HL-60 (cell line): ENCODE measurements at places on chromosomes 6 and 20.

DNA sequence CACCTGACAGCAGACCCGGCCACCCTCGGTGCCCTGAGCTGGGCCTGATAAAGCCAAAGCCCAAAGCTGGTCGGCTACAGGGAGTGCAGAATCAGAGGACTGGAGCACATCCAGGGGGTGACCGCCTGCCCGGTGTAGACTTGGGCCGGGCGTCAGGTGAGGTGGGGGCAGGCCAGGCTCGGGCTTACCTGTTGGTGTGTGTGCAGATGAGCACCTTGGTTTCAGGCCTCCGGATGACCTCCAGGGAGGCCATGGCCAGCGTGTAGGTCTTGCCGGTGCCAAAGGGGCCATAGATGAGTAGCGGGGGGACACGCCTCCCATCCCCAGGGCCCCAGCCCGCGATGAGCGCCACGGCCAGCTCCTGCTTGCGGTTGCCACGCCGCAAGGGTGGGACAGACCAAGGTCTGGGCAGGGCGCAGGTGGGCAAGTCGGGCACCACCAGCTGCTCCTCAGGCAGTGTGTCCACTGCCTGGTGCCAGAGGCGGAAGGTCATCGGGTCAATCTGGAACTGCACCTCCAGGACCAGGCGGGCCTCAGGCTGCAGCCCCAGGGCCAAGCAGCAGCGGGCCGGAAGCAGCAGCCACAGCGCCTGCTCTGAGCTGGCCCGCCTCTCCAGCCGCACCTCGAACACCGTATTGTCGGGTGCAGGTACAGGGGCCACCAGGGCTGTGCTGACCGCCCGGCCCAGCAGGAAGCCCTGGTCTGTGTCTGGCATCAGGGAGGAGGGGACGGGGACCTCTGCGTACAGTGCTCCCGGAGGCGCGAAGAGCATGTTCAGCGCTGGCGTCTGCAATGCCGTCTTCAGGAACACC is 5.7 kb downstream of the HELZ2 start:
- DNase-seq = no peak

DNA sequence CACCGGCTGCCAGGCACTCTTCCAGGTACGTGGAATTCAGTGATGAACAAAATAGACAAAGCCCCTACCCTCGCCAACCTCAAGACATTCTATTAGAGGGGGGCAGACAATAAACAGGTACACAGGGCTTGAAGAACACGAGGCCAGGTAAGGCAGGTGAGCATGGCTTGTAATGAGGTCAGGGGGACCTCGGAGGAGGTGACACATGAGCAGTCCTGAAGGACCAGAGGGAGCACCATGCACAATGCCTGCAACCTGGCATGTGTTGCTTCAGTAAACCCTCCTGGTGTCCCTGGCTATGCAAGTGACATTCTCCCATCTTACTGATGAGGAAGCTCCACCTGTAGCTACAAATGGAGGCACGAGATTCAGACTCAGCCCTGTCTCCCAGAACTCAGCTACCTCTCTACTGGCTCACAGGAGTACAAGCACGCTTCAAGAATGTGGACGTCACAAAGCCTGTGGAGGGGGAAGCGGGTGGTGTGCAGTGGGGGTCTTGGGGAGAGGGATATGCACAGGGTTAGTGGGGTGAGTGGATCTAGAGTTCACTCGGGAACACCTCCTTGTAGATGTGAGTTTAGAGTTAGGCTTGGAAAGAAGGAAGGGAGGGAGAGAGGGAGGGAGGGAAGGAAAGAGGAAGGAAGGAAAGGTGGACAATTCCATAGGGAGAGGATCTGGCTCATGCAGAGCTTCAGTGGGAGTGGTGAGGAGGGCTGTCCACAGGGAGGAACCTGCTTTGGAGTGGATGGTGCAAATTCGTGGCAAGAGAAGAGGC is 7.6 kb upstream of the MAPK13 start:
- DNase-seq = no peak

GRCh38 chr6:117617210-117618035 is 15.1 kb upstream of the GOPC start:
- DNase-seq = no peak

GRCh38 chr6:132058975-132059374 is 107.8 kb upstream of the CCN2 start:
- no peak for DNase-seq

- DNase-seq = no peak
Observed at GRCh38 chr20:40770564-40771307, 81.7 kb upstream of the MAFB start.

DNA sequence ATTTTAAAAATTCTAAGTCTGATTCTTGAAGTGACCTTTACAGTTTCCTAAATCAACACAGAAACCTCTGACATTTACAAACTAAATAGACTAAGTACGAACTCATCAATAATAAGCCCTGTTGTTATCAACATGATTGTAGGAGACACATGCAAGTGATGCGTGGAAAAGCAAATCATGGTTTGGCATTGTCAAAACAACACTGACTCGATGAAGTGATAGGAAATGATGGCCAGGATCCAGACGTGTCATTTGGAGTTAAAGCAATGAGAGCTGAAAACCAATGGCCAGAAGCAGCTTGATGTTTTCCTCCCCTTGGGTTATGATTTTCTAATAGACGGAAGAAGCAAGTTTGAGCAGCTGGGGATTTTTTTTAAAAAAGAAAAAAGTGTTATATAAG is 117.4 kb upstream of the FAM184A start:
- DNase-seq = no peak

DNA sequence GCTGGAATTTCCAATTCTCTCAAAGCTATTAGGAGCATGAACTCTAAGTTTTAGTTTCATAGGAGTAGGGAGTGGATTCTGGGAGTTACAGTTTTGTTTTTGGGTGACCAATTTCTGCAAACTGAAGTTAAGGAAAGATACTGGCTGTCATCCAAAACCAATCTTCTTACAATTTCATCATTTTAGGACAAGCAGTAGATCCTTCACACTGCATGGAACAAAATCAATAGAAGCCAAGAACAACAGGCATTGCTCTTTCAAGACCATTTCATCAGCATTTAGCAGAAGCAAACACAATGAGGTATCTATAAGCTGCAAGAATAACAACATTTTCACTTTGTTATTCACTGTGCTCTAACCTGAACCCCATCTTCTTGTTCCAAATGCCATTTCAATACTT is 173.0 kb downstream of the GMDS start:
- no peak for DNase-seq

DNA sequence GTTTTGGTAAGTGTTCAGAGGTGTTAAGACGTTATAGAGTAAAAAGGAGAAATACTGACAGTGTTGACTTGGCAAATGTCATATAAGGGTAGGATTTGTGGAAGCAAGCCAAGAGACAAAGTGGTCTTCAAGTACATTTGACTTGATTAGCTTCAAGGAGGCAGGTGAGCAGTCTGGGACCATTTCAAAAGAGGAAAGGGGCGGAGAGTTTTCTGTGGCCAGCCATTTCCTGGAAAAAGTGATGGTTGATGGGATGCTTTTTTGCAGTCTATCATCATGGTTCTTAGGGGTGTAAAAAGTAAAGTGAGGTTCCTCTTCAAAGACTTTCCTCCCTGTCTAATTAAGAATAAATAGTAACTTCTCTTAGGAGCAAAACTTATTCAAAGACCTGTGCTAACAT is 28.7 kb downstream of the FKBP1A start:
- DNase-seq = no peak

DNA sequence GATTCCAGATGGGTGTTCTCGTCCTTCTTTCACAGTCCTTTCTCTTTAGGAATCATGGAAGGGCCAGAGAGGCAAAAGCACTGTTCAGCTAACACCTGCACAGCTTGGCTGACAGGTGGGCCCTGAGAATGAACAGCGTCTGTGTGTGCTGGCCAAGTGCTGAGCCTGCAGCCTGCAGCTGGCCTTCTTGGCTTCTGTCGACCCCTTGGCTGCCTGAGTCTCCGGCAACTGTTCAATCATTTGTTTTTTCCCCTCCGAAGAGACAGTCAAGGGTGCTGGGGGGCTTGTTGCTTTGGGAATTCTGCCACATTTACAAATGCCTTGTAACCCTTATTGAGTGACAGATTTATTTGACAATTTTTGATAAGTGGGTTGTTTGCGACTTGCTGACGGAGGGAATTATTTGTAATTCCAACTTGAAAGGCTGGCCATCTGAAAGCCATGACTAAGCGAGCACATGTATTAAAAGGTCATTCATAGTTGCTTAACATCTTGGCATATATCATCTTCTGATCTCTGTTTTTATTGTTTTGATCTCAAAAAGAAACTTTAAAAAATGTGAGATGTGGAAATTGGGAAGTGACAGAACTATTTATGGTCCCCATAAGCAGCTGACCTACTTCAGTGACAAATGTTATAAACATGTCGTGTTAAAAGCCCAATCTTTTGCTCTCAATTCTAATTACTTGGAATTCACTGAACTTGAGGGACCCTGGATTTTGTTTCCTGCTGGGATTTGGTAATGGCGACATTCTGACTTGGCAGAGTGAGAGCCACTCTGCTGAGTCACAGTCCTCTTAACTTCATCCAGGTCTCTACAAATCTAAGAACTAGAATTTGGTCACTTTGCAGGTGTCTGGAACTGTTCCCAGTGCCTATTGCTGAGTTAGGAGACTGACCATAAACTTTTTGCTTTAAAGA is 41.9 kb upstream of the FERMT1 start:
- no peak for DNase-seq

DNA sequence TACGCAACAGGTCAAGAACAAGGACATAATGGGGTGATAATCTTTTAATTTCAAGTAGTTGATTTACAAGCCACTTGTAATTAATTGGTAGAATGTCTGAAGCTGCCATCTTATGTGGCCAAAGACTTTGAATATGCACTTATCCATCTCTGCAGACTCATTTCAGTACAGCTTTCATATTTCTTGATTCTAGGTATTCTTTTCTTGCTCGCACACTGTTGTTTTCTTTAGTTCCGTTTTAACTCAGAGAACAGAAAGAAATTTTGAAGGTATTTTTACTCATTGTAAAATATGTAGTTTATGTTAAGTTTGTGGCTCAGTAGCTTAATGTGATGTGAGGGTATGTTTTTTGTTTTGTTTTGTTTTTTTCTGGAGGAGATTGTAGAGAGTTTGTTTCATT is 73.9 kb downstream of the UBR2 start:
- DNase-seq = no peak

DNA sequence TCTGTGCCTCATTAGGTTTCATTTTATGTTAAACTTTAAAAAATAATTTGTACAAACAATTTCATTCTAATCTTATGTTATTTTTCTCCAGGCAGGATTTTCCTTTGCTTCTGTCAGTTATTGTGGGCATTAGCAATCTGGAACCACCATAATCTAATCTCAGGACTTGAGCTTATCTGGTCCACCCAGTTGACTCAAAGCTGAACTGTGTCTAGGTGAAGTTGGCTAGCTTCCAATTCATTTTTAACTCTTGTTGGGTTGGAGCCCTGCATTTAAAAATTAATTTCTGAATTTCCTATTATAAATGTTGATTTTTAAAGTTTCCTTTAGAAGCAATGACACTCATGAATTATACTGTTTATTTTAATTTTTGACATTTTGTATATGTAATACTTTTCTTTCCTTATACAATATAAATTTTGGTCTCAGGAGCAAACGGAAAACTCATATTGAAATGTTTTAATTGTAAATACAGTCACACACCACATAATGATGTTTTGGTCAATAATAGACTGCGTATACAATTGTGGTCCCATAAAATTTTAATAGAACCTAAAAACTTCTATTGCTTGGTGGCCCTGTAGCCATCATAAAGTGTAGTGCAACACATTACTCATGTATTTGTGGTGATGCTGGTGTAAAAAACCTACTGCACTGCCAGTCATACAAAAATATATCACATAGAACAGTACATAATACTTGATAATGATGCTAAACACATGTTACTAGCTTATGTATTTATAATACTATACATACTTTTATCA is 121.3 kb downstream of the CLVS2 start:
- no peak for DNase-seq

GRCh38 chr6:85795945-85796344 is 153.3 kb upstream of the SYNCRIP start:
- DNase-seq = no peak

DNA sequence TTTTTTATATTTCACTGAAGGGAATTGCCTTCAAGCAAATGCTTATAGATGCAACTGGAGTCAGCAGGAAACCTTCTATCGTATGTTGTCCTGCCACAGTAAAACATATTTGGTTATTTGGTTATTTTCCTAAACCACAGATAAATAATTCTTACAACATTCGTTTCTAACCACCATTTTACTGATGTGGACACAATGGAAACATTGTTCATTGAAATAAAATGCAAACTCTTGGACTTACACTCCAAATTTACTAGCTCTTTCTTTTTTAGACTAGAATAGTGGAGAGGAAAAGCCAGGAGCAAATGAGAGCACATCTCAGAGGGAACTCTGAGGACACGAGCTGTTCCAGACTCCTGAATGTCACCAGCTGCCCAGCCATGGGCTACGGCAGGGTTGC is 114.8 kb downstream of the RPS12 start:
- no peak for DNase-seq
